GM06990 (cell line): ENCODE measurements at places on chromosomes 2 and 18.

DNA sequence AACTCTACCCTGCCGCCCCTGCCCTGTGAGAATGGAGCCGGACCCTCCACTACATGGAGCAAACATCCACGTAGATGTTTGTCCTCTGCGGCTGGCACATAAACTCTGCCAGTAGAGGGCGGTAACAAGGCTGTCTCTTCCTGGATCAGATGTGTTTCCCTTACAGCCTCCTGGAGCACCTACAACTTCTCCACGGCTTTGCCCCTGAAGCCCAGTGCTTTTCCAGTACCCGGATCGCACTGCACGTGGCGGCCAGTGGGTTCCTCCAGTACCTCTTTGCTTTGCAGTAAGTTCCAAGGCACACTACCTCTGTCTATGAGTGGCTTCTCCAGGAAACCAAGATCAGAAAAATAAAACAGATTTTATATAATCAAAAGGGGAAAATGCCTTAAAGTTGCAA, 651.3 kb downstream of the DCDC2C start:
- no peak for DNase-seq

GRCh38 chr18:21341141-21341540, 99.1 kb downstream of the GREB1L start:
- no peak for DNase-seq

DNA sequence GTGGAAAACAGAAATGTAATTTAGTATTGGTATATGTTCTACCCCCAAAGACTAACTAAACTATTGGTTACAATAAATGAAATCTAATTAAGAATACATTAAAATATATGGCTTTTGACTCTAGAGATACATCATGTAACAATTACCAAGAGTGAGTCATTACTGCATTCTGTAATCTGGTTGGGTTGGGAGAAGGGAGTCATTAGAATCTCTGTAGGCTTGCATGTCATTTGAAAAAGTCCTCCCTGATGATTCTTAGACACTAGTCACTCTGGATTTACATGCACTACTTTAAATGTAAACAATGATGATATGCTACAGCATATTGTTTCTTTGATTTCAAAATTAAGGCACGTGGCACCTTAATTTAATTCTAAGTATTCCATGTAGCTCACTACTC, 293.4 kb upstream of the CHST9 start:
- no peak for DNase-seq

DNA sequence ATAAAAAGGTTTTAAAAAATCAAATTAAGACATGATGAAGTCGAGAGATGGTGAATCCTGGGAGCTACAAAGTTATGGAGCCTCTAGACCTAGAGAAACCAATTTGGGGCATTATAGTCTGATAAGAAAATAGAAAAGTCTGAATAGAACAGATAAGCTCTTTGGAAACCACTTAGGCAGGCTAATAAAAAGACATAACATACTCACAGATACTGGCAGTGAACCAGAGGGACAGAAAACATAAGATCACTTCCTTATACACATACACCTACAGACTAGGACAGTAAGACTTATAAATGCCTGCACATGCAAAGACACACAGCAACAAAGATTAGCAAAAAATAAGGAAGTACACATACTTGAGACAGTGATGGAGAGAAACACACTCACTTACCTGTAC, 20.0 kb downstream of the SMC6 start:
- DNase-seq = no peak

DNA sequence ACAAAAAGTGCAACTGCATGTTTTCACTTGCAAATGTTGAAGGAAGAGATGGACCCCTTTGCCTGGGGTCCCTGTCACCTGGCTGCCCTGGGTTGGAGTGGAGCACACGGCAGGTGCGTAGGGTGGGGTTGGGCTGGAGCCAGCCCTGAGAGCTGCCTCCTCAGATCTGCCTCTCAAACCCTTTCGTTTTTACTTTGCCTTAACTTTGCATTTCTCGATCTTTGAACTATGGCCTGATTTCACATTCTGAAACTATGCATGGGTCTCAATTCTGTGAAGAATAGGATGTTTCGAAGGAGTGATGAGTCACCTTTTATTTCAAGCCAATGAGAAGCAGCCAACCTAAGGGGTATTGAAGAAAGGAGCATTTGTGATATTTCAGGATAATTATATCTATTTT, 132.8 kb downstream of the ACOXL start:
- DNase-seq = peak; percentile 61

- DNase-seq = no peak
These were observed 389.4 kb upstream of the KLHL29 start for GRCh38 chr2:22995576-22995975.

DNA sequence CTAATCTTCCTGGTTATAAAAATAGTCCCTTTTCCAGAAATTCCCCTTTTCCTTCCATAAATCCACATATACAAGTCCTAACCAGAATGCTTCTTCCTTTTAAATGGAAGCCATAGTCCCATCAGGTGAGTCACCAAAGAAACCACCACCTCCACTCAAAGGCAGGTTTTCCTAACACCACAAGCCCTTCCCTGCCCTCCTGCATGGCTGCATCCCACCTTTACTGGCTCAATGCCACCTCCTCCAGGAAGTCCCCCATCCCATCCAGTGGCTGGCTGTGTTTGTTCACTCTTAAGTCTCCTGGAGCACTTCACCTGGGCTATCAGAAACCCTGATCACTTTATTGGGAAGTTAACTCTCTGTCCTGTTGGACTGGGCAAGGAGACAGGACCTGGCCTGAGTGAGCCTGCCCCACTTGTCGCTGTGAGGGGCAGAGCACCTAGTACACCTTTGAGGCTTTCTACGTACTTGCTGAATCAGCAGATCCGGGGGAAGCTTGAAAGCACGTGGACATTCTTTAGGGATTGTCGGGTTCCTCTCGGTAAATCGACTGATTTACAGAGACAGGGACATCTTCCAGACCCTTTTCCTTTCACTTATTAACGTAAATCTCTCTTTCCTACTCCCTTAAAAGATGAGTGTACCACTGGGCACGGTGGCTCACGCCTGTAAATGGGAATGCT, 71.0 kb downstream of the NGEF start:
- no peak for DNase-seq

DNA sequence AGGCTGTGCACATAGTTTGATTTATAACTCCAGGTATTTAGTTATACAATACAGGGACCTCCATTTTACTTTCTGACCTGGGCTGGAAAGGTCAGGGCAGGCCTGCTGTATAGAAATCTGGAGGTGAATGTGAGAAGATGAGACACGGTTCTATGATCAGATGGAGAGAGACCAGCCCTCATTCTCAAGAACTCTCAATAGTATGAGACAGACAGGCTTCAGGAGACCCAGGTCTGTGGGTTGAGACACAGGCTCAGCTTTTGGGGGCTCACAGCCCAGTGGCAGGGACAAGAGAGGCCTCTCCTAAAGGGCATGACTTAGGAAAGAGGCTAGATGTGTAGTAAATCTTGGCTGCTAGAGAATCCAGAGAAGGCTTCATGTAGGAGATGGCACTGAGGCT, 719 bp upstream of the ATP6V1B1 start:
- DNase-seq = no peak

- no peak for DNase-seq
These were observed 152.5 kb upstream of the AQP4 start for GRCh38 chr18:27017901-27018500.

GRCh38 chr18:8050616-8051329, 483.7 kb downstream of the PTPRM start:
- DNase-seq = no peak

DNA sequence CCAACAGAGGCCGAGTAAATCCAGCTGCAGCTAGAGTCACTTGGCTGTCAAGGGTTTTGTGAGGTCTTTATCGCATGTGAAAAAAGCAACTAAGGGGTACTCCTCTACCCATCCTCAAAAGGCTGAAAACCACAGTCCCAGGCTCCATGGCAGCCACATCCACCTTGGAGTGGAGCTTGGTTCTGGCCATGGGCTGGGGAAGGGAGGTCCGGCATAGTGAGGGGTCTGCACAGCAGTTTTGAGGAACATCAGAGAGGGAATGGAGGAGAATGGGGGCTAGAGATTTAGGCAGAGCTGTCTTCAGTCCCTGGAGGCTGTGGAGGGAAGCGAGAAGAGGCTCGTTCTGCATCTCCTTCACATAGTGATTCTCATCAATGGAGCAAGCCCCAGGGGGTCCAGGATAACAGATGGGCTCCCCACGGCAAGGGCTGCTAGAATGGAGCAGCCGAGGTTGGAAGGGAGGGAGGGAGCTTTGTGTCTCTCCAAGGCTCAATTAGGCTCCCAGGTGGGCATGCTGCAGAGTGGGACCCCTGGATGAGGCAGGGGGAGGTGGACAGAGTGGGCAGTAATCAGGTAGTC, 21.0 kb downstream of the MROH2A start:
- no peak for DNase-seq

GRCh38 chr18:57906852-57907251, 103.7 kb upstream of the ATP8B1 start:
- DNase-seq = no peak
